ENCODE measurements at places on chromosomes 1 and 21.

DNA sequence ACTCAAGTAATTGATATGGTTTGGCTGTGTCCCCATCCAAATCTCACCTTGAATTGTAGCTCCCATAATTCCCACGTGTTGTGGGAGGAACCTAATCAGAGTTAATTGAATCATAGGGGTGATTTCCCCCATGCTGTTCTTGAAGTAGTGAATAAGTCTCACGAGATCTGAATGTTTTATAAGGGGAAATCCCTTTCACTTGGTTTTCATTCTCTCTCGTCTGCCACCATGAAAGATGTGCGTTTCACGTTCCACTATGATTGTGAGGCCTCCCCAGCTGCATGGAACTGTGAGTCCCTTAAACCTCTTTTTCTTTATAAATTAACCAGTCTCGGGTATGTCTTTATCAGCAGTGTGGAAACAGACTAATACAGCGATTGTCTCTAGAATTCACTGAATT lies 135.4 kb downstream of the BACH1 start:
- no peak for DNase-seq

- peak; percentile 53 for DNase-seq
Measured at GRCh38 chr1:31683997-31684396, 19.8 kb downstream of the COL16A1 start.

GRCh38 chr1:234584926-234585325 lies 25.1 kb downstream of the IRF2BP2 start:
- no peak for DNase-seq

DNA sequence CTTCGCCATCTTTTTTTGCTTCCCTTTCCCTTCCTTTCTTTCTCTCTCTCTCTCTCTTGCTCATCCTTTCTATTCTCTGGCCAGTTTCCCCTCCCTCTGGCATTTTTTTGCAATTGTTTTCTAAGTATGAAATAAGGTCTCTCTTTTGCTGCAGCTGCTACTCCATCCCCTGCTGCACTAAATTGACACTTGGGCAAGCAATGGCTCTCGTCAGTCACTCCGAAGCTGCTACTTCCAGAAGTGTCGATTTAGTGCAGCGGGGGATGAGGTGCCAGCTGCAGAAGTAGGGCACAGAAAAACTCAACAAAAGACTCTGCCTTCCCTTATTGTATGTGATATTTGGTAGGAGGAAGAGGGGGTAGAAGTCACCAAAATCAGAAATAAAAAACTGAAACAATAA lies 642.3 kb downstream of the RWDD3 start:
- no peak for DNase-seq

GRCh38 chr1:179142889-179143299 lies 61.0 kb downstream of the TOR3A start:
- DNase-seq = no peak

GRCh38 chr1:183205196-183205781 lies 19.2 kb downstream of the LAMC2 start:
- DNase-seq = no peak

DNA sequence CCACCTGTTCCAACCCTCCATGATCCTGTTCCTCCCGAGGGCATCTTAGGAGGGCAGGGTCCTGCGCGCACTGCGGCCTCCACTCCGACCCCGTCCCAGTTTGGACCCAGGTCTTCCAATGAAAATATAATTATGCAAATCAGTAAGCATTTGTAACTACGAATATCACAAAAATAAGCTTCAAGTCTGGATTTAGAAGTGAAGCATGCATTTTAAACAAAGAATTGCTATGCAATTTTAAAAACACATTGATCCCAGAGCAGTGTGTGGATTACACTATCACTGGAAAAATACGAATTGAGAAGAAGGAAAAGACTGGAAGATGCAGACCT lies 673 bp downstream of the PRMT2 start:
- DNase-seq = no peak

DNA sequence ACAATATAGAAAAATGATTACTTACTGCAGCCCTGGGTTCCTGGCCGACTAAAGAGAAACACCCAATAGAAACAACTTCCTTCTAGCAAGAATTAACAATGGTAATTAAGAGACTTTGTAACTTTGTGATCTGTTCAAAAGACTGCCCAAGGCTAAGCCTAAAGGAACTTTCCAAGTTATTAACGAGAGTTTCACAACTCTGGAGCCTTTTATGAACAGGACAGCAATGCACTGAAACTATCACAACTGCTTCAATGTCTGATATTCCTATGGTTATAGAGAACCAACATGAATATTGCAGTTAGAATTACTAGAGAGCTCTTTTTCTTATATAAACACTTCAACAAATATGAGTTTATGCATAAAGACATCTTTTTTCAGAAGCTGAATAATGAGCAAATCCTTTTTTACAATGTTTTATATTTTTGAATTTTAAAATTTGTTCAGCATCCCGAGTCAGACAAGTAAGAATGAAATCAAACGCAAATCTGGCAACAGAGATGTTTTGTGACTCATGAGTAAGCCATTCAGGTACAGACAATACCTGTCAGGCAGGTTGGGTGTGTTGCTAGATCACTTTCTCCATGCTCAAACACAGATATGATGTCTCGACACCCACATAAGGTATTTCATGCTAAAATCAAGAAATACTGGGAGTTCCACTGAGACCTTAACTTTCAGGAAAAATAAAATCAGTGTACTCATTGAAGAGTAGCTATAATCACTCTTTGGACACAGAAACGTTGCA lies 22.2 kb upstream of the KCNJ15 start:
- no peak for DNase-seq

- DNase-seq = no peak
Measured at GRCh38 chr1:25806418-25806817, 6.4 kb downstream of the SELENON start.

DNA sequence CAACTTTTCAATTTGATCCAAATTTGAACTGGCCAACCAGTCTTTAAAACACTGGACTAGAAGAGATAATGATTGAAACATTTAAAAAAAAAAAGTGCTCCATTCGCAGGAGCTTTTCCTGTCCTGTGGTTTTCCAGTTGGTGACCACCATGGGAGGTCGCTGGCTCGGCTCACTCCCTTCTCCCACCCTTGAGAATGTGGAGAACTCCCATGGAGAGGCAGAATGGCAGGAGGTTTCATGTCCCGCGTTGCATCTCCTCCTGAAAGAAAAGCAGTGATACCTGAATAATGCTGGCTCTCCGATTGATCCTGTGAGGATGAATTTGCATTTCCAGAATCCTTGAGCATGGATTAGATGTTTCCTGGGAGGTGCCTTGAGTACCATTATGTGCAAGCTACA lies 16.5 kb upstream of the MPZL1 start:
- DNase-seq = no peak

DNA sequence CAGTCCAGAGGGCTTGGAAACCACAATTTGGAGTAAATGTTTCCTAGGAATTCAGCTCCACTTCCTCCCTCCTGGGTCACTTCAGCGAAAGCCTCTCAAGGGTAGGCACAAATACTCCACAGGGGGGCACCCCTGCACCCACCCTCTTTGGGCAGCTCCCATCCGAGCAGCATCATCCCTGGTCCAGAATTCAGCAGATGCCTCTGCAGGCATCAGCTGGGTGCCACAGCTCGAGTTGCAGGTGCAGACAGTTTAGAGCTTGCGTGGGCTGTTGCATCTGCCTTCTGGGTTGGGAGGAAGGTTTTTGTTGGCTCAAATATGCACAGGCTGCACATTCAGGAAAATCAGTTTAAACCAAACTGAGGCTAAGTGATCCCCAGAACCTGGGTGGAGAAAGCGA lies 25.0 kb downstream of the KANK4 start:
- peak; percentile 33 for DNase-seq

- peak; percentile 9 for DNase-seq
Measured at GRCh38 chr1:216723274-216723780, at the start of gene ESRRG. Gene ESRRG, minus strand, starts transcription at chr1:216723429. Its CDS starts 130 bp downstream, at chr1:216723299.
